Activated T-helper 2 cell treated with anti-CD3 and anti-CD28 coated beads, Interferon-gamma antibody, Interleukin-2, Interleukin-4, amounts not matched to agents 10 μg/mL and 5 μg/mL and 100 μg/mL, durations not matched to agents 14 hours and 24 hours and 36 hours (primary cell): ENCODE measurements at places on chromosomes 12 and 14. TPM values are rescaled to one million over a fixed set of nuclear protein-coding genes. Genes with fewer than 3 reads are reported as not detected.

- DNase-seq: no peak
Measured at GRCh38 chr14:28830115-28830534, 63.5 kb downstream of the FOXG1 start.

DNA sequence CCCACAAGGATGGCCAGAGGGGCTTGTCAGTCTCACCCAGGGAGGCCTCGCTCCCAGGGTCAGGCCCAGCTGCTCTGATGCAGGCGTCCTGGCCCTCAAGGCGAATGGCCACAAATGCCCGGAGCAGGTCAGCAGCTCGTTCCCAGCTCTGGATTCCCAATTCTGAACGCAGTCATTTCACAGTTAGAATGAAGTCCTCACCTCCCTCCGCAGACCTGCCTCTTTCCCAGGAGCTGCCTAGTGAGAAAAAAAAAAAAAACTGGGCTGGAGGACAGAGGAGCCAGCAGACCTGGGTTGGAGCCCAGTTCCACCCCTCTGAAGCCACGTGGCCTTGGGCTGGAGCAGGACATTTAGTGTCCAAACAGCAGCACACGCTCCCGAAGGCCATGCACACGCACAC, 62.2 kb upstream of the DIO3 start:
- no peak for DNase-seq

CIROP gene
- not detected in 2 replicates for total RNA-seq

DPY19L2 gene
- 0.32 and 0.91 TPM in 2 replicates for total RNA-seq

DDHD1 gene
- total RNA-seq: 53.7 and 54.6 TPM in 2 replicates

KLRC3 gene
- not detected in 2 replicates for total RNA-seq

GRCh38 chr14:68874746-68875155, 81.9 kb upstream of the ZFP36L1 start:
- DNase-seq: no peak
